CD4-positive, alpha-beta T cell treated with Interferon gamma for 1 hour (primary cell): ENCODE measurements at places on chromosomes 13 and 19.

- DNase-seq, result no peak
These were observed 29.8 kb downstream of the ARHGAP35 start for GRCh38 chr19:46890423-46891170.

- DNase-seq, result no peak
These were observed 81.0 kb downstream of the NUFIP1 start for GRCh38 chr13:44908266-44908665.

- DNase-seq, result no peak
These were observed 16.5 kb downstream of the MAU2 start for GRCh38 chr19:19337120-19337519.

GRCh38 chr13:90299238-90299637 is 1048.2 kb upstream of the MIR17HG start:
- no peak for DNase-seq

GRCh38 chr19:38375098-38375493 is 725 bp downstream of the PSMD8 start:
- DNase-seq, result no peak

DNA sequence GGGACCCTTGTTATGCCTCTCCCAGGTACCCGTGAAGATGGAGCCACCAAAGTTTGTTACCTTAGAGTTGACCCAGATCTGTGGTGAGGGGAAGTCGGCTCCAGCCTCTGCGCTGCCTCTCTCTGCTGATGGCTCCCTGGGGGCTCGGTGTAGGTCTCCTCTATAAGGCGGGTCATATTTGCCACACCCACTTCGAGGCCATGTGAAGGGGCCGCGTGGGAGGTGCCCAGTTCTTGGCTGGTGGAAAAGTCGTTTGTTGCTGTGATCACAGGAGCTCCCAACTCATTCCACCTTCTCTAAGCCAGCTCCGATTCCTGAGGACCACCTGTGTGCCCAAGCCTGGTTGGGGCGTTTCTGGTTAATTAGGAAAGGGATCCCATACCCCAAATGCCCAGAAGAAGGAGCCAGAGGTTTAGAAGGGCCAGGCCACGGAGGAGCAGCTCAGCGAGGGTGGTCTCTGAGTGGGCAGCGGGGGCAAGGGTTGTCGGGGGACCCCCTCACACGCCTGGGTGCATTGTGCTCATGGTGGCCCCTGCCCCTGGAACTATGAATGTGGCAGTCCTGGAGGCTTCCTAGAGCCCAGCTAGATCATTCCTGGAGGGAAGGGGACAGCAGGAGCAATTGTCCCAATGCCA is 296.5 kb downstream of the ZNF536 start:
- DNase-seq, result no peak

DNA sequence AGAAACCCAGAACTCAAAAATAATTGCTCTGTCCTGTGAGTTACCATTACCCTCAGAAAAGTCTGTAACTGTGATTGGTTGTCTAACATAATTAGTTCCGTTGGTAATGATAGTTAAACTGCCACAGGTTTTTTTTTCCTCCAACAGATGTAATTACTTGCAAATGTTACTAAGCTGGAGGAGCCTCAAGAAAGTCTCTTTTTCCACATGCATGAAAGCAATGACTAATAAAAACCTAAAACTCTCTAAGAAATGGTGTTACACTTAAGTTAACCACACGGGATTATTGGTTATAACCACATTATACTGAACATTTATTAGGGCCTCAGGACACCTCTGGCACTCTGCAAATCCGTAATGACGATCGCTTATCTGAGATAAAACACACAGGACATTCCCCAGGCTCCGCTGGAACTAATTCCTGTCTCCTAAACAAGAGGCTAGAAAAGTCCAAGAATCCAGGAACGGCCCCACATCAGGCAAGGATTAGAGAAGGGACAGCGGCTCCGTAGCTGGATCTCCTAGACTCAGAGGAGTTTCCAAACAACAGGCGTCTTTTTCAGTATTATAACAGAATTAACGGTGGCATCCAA is 753 bp downstream of the ZNF235 start:
- DNase-seq, result no peak

DNA sequence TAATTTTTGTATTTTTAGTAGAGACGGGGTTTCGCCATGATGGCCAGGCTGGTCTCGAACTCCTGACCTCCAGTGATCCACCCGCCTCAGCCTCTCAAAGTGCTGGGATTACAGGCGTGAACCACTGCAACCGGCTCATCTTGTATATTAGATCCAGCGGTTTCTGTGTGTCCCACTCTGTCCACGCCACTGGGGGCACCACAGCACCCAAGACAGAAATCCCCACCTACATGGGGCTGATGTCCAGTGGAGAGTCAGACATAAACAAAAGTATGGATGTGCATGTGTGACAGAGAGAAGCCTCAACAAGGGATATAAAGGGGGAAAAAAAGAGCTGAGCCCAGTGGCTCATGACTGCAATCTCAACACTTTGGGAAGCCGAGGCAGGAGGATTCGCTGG is 65.8 kb upstream of the ADGRE5 start:
- no peak for DNase-seq

GRCh38 chr13:91588541-91588940 is 190.1 kb downstream of the GPC5 start:
- no peak for DNase-seq

- DNase-seq, result no peak
These were observed 14.2 kb upstream of the TUBGCP3 start for GRCh38 chr13:112602189-112602588.

- no peak for DNase-seq
These were observed 3.8 kb downstream of the MIER2 start for GRCh38 chr19:340620-341385.

DNA sequence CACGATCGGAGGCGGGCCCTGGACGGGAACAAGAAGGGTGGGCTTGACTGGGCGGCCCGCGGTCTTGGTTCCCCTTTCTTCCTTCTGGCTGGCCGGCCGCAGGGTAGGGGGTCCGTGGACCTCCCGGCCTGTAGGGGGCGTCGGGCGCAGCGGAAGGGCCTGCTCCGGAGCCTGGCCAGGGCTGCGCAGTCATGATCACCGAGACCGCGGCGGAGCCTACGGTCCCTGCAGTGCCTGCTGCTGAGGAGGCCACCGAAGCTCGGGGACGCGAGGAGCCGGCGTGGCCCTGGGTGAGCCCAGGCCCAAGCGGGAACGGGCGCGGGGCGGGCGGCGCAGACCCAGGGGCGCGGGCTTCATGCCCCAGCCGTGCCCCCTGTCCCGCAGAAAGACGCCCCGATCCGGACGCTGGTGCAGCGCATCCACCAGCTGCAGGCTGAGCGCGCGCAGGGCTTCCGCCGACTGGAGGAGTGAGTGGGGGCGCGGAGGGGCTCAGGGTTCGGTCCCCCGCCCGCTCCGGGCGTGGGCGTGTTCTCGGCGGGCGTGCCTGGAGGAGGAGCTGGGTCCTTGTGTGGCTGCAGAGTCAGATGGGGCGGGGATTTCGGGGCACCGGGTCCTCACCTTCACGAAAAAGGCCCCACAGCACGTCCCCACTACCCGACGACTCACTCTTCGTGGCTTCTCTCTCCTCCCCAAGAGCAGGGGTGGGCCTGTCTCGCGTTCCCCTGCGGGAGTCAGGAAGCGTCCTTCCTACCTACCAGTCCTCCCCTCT is at the start of gene REX1BD:
Gene REX1BD (plus strand): TSS at position 188 of the 769 bp plus-strand sequence. CDS start 4 bp downstream, at position 192.
- peak; percentile 86 for DNase-seq

DNA sequence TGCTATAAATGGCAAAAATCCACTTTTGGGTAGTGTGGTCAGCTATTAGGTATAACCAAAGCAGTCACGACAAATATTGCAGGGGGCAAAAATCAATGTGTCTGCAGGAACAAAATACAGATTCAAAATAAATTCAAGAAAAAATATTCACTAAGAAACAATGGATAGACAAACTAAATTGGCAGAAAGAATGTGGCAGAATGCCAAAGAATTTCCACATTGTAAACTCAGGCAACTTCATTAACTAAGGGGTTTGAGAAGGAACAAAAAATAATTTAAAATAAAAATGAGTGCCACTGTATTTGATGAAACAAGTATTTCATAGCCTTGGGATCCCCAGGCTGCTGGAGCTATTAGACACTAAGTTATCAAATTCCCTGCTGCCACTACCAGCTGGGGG is 193.1 kb downstream of the VWA8 start:
- no peak for DNase-seq

DNA sequence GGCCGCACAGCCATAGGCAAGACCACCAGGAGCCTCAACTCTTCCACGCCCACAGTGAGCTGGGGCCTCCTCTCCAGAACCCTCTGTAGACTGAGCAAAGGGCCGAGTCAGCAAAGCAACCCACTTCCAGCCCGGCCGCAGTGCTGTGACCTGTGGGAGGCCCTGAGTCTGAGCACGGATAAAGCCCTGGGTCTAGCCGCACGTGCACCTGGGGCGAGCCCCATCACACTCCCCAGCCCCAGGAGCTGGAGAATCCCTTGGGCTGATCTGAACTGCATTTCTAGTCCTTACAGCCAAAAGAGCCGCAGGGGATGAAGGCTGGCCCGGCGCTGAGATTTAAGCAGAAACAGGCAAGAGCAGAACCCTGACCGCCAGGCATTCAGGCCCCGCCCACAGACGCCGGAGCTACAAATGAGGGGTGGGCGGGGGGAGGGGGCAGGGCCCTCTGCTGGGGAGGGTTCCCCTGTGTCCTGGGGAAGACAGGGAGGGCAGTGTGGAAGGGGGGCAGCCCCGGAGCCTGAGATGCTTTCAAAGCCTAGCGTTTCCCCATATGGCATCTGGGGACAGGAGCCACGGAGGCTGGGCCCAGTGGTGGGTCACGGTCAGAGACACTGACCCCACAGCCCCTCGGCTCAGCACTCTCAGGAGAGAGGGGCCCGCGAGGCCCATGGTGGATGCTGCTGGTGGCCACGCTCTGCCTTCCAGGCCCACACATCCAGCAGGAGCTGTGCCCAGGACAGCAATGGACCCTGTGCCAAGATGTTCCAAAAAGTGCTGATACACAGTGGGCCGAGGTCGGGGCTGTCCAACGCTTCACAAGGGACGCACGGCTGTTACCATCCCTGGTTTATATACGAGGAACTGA is 4.9 kb downstream of the TMEM259 start:
- DNase-seq, result no peak

GRCh38 chr19:51070334-51071094 is 5.6 kb upstream of the KLK13 start:
- DNase-seq, result no peak

GRCh38 chr19:7927605-7928333 is 1.8 kb upstream of the CTXN1 start:
- no peak for DNase-seq

- no peak for DNase-seq
These were observed 208.8 kb downstream of the SLITRK6 start for GRCh38 chr13:85590231-85590931.

- DNase-seq, result no peak
These were observed 14.1 kb upstream of the ZNF177 start for GRCh38 chr19:9348671-9349070.

GRCh38 chr13:99275093-99275469 is 16.9 kb upstream of the GPR18 start:
- no peak for DNase-seq

DNA sequence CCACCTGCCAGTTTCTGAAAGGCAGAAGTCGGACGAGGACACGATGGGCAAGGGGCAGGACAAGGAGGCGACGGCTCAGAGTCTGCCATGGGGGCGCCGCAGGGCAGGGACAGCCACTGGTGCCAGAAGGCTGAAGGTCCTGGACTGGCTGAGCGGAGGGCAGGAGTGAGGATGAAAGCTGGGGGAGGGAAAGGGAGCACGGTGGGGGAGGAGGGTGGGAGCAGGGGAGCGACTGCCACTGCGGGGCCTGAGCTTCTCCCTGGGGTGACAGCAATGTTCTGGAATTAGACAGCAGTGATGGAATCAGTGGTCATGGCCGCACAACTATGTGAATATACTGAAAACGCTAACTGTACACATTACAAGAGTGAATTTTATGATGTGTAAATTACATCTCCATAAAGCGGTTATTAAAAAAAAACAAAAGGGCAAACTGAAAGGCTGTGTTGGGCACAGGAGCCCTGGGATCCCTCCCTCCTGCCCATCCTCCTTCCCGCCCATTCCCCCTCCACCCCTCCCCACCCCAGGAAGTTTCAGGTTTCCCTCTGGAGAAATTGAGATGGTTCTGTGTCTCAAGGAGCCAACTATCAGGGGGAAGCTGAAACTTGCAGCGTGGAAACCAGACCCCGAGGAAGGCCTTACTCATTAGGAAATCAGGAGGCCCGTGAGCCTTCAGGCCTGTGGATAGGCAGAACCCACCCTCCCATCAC is 15.9 kb downstream of the MLLT1 start:
- no peak for DNase-seq

DNA sequence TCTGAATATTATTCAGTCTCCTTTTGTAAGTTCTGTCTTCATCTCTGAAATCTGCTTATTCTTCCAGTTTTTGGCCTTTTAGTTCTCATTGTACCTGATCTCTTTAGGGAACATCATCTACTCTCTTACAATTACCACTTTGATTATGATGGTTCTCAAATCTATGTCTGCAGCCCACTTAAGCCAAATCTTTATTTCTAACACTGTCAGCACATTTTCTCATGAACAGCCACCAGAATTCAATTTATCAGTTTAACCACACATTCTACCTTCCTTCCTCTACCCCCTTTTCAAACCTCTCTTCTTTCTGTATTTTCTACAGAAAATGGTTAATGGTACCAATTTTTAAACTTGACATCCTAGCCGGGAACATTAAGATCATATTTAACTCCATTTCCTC is 175.3 kb downstream of the FGF14 start:
- DNase-seq, result no peak

GRCh38 chr19:47749326-47749725 is 4.0 kb downstream of the NOP53 start:
- no peak for DNase-seq

DNA sequence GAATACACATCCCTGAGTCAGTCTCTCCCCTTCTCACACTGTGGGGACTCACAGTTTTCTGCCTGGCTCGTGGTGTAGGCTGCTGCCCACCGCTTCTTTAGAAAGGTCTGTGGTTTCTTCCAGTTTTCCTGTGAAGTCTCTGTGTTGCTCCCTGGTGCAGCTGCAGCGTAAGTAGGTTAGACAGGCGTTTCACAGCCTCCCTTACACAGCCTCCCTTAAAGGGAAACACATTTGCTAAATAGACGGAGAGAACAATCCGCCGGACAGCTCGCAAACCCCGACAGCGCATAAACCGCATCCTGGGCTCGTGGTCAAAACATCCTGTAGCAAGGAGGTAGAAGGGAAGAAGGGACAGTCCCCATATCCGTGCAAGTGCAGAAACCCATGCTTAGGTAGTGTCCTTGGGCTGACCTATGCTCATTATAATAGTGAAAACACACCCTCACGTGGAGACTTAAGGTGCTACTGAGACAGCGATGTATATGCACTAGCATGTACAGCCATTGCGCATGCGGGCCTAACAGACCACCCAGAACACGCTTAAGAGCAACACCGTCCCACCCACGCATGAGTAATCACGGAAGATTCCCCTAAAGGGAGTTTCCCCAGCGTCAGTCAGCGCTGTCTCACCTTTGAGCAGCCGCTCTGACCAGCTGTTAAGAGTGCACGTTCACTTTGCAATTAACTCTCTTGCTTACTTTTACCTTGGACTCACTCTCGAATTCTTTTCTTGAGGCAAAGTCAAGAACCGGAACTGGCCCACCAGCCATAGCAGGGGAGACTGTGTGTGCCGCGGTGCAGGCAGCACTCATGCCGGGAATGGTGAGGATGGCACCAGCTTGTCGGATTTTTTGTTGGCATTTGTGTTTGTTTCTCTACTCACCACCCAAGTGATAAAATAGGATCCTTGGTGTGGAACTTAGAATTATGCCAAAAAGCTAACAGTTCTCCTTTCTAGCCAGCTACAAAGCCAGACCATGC is 16.6 kb downstream of the SIGLEC8 start:
- DNase-seq, result peak; percentile 86

GRCh38 chr13:89496478-89496877 is 1825.3 kb downstream of the SLITRK5 start:
- DNase-seq, result no peak
